ENCODE measurements at places on chromosomes 2 and 18.

GRCh38 chr2:129623783-129624182 lies 355.7 kb upstream of the RAB6C start:
- DNase-seq, result no peak

GRCh38 chr2:150425121-150425955 lies 62.1 kb downstream of the RND3 start:
- no peak for DNase-seq

- no peak for DNase-seq
These were observed 299.5 kb downstream of the CCDC102B start for GRCh38 chr18:69097349-69097748.

DNA sequence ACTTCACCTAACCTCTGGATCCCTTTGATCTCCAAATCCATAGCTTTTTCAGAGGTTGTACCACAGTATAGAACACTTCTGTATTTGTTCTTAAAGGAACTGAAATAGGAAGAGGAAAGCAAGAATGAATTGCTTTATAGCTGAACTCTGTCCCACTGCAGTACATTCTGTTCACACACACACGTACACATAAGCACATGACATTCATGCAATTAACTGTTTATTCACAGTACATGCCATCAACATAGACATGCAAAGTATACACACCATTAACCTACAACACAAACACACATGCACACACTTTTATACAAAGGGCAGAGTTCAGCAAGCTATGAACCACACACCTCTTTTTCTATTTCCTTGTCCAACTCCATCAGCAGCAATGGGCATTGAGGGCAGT lies 43.2 kb downstream of the MRPL33 start:
- DNase-seq, result no peak

GRCh38 chr2:226644399-226644865 lies 155.2 kb downstream of the IRS1 start:
- no peak for DNase-seq

DNA sequence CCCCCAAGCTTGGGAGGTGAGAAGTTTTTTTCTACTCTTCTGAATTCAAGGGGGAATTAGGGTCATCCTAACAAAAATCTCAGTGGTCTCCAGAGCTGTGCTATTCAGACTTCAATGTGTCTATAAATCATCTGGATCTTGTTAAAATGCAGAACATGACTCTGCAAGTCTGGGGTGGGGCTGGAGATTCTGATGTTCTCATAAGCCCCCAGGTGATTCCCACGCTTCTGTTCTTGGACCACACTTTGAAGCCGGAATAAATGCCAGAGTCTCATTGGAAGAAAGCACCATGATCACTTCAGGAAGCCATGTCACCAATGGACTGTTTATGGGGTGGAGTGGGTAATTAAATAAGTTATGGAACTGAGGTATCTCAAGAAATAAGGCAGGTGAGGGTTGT lies 22.2 kb upstream of the SLC16A14 start:
- no peak for DNase-seq

DNA sequence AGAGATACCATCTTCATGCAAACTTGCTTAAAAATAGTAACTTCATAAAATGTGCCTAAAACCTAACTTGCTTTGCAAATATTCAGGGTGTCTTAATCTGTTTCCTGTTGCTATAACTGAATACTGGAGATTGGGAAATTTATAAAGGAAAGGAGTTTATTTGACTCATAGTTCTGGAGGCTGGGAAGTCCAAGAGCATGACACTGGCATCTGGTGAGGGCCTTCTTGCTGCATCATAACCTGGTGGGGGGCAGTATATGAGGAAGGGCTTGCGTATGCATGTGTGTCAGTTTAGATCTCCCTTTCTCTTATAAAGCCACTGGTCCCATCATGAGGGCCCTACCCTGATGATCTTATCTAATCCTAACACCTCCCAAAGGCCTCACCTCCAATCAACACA lies 166.5 kb downstream of the LPIN1 start:
- DNase-seq, result no peak

GRCh38 chr2:39867268-39867667 lies 88.2 kb upstream of the THUMPD2 start:
- no peak for DNase-seq

- no peak for DNase-seq
These were observed 2.6 kb upstream of the RFX8 start for GRCh38 chr2:101477556-101477955.

DNA sequence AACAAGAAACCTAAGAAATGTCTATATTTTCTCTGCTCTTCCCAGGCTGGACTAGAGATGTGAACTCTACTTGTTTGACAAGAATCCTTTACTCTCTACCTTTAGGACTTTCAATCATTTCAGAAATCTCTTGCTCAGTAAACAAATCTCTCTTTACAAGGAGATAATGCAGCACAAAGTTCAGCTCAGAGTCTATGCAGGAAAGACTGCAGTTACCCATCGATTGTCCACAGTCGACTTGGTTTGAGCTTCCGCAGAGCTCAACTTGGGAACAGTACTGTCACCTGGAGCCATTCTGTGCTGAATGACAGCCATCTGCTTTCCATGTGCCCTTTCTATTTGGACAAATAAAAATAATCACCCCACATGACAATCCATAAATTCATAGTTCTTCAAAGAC lies 259.7 kb upstream of the STON1 start:
- DNase-seq, result no peak

GRCh38 chr18:13945811-13946210 lies 30.5 kb upstream of the MC2R start:
- no peak for DNase-seq

All from natural killer cell treated with Interleukin-12 subunit alpha and Interleukin-12 subunit beta and Interleukin-15 and Interleukin-18, amount 100 ng/mL, for 72 hours (primary cell).